GM06990 (cell line): ENCODE measurements at places on chromosomes 1 and 21.

GRCh38 chr21:20253261-20253660, 744.9 kb upstream of the NCAM2 start:
- DNase-seq: no peak

DNA sequence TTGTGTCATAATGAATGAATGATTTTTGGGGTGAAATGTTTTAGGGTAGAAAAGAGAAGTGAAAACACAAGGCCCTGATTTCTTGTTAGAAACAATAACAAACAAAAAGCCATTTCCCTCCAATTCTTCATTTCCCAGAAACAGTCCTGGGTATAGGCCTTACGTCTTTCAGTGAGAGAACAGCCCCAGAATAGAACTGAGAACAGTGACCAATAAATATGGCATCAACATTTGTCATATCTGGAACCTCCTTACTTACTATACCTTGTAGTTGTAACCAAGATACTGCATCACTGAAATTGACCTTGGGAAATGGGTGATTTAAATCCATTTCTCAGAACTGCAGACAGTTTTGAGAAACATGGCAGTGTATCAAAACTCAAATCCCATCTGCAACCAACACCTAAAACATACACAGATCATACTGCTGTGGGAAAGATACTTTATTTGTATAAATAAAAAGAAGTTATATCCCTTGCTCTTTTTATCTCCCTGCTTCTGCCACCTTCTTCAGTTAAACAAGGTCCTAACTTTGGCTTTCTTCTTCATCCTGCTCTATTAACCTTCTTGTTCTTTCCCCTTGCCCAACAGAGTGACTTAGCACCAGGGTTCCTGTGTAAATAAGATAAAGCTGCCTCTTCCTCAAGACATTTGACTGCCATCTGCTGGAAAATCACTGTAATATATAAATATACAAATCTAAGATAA, 19.5 kb downstream of the XKR8 start:
- no peak for DNase-seq

- DNase-seq: no peak
Observed at GRCh38 chr1:63923302-63923701, 149.5 kb downstream of the ROR1 start.

GRCh38 chr1:66445492-66446181, 88.3 kb upstream of the SGIP1 start:
- DNase-seq: peak; percentile 58

GRCh38 chr1:65221638-65222339, 73.8 kb downstream of the AK4 start:
- no peak for DNase-seq

DNA sequence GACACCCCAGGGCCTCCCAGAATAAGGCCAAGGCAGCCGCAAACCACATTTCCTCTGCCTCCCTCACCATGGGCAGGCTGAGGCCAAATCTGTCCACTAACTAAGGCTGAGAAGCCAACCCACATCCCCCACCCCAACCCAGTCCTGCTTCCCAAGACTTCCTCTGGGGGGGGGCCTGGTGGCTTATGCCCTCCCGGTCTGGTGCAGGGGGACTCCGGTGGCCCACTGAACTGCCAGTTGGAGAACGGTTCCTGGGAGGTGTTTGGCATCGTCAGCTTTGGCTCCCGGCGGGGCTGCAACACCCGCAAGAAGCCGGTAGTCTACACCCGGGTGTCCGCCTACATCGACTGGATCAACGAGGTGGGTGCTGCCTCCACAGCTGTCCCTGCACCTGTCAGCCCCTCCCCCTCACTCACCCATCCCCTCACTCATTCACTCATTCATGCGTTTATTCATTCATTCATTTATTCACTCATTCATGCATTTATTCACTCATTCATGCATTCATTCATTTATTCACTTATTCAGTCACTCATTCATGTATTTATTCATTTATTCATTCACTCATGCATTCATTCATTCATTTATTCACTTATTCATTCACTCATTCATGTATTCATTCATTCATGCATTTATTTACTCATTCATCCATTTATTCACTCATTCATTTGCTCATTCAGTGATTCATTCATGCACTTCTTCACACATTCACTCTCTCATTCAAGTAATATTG, 7.3 kb downstream of the CTRC start:
- no peak for DNase-seq

DNA sequence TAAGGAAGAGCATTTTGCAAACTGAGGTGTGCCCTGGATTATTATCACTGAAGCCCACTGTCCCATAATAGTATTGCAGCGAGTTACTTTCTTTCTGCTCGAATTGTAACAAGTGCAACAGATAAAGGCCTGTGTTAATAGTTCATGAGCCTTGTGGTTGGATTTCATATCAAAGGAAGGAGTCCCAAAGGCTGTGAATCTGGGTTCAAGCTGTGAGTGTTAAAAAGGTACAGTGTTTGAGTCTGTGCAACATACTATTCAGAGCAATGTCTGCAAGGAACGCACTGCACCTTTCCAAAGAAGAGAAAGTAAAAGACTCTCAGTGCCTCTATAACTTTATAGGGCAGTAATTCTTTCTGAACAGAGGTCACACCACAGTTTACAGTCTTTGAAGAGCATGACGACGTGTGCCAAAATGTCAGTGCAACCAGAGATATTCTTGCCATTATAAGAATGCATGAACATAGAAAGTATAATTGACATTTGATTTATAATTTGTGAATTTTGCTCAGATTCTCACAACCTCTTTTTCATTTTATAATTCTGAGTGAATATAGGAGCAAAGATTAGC, 79.1 kb downstream of the CDC7 start:
- no peak for DNase-seq

GRCh38 chr1:223000632-223001031, 142.4 kb downstream of the TLR5 start:
- DNase-seq: no peak

- DNase-seq: no peak
Observed at GRCh38 chr1:196366817-196367495, 241.3 kb downstream of the KCNT2 start.

GRCh38 chr1:107550358-107550757, 409.5 kb downstream of the NTNG1 start:
- DNase-seq: no peak

DNA sequence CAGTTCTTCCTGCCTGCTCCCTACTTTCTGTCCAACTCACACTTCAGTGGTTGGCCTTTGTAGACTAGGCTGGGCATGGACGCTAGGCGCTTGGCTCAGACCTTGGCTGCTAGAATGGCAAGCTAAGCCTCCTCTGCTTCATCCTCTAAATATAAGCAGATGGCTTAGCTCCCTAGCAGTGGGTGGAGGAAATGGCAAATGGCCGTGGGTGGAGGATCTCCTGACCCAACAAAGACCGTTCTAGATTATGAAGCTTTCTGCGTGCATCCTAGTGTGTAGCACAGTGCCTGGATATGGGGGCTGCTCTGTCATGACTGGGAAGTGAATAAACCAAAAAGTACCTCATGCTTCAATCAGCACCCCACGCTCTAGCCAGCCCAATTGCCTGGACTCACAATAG, 10.4 kb upstream of the ETV3L start:
- no peak for DNase-seq

DNA sequence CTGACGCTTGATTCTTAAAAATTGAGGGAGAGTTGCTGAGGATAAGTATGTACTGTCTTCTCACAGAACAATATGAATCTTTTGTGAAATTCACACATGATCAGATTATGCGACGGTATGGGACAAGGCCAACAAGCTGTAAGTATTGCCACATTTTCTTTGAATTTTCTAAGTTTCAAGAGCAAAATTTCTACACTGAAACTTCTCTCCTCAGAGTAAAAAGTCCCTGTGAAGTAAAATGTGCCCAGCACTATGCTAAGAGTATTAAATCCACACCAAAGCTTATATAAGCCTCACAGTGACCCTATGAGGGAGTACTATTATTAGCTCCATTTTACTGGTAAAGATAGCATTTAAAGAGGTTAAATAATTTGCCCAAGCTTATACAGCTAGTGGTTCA, 12.2 kb downstream of the AKIRIN1 start:
- DNase-seq: no peak

GRCh38 chr1:39653546-39654031, 14.1 kb upstream of the HEYL start:
- DNase-seq: peak; percentile 42

- no peak for DNase-seq
Observed at GRCh38 chr1:43247256-43247921, 22.4 kb upstream of the TMEM125 start.

- DNase-seq: no peak
Observed at GRCh38 chr1:92980732-92981647, 19.7 kb upstream of the DIPK1A start.

DNA sequence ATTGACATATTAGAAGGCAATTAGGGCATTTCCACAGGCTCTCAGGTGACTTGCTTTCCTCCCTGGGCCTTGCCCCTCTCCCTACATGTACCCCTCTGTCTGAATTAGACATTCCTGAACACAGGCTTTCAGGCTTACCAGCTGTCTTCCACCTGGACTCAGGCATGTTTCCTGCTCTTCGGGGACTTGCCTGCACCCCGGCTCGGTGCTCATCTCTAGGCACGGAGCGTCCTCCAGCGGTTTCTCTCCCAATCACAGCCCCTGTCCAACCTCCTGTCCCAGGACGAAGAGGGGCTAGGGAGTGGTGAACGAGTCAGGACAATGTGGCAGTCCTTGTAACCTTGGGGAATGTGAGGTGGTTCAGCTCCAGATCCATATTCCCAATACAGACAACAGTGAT, 4.2 kb downstream of the PROK1 start:
- DNase-seq: no peak

DNA sequence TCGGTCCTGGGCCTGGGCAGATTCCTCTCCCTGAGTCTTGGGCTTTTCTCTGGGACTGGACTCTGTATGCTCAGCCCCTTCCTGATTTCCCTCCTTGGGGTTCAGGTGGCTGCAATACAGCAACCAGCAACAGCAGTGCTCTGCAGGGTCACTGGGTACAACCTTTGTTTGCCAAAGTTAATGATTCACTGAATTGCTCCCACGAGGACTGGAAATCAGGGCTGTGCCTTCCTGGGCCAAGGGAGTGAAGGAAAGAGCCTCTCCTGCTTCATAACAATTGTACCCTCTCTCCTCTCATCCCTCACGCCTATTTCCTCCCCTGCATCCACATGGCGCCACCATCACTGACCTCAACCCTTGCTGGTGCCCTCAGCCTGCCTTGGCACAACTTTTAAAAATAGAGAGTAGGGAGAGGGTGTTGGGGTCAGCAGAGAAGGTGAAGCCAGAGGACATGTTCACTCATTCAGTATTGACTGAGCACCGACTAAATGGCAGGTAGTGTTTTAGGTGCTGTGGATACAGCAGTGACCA, 52.8 kb upstream of the GOLT1A start:
- no peak for DNase-seq

DNA sequence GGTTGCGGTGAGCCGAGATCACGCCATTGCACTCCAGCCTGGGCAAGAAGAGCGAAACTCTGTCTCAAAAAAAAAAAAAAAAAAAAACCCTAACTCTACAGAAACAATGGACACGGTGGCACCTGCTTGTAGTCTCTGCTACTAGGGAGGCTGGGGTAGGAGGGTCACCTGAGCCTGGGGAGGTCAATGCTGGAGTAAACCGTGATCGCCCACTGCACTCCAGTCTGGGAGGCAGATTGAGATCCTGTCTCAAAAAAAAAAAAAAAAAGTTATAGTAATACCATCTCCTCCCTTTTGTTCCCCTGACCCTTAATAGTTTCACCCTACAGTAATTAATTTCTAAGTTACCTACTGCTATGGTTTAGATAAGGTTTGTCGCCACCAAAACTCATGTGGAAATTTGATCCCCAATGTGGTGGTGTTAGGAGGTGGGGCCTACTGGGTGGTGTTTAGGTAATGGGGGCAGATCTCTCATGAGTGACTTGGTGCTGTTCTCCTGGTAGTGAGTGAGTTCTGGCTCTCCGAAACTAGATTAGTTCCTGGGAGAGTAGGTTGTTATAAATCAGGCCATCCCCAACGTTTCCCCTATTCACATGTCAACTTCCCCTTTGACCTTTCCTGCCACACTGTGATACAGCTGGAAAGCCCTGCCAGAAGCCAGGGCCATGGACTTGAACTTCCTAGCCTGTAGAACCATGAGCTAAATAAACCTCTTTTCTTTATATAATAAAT, 9.8 kb downstream of the FBXO42 start:
- DNase-seq: no peak

GRCh38 chr1:193256019-193256418, 69.6 kb upstream of the B3GALT2 start:
- no peak for DNase-seq

GRCh38 chr1:8510041-8510823, 192.3 kb downstream of the SLC45A1 start:
- no peak for DNase-seq

GRCh38 chr1:92989253-92989652, 28.0 kb upstream of the DIPK1A start:
- DNase-seq: no peak

DNA sequence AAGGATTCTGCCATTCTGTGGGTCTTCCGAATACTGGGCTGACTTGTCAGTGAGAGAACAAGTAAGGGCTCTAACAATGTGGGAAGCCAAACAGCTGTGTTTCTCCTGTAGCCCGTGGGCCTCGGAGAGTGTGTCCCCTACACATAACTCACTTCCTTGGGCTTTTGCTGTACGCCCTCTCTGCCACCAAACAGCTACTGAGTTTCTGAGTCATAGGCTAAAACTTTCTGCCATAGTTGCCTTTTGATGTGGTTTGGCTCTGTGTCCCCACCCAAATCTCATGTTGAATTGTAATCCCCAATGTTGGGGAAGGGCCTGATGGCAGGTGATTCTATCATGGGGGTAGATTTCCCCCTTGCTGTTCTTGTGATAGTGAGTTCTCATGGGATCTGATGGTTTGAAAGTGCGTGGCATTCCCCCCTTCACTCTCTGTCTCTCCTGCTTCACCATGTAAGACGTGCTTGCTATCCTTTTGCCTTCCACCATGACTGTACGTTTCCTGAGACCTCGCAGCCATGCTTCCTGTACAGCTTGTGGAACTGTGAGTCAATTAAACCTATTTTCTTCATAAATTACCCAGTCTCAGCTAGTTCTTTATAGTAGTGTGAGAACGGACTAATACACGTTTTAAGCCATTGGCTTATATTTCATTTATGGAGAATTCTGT, 194.8 kb upstream of the HMCN1 start:
- DNase-seq: no peak

DNA sequence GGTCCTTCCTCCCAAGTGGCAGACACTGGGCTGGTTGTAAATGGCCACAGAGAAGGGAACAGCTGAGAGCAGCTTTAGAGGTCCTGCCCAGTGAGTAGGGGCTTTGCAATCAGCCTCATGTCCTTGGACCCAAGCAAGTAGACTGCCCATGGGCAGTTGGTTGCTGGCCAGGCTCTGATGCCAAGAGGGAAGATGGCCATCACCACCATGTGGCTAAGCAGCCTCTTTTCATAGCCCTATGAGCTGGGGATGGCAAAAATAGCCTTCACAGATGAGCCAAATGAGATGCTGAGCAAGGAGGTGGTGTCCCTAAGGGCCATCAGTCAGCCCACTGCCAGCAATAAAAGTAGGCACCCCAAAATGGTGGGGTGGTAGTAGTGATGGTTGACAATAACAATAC, 3.2 kb downstream of the DISP3 start:
- no peak for DNase-seq

GRCh38 chr21:42690586-42690985, 37.2 kb downstream of the PDE9A start:
- no peak for DNase-seq
